Neural crest cell (in vitro differentiated cells): ENCODE measurements at places on chromosomes 12 and 14.

- DNase-seq: no peak
These were observed 86.9 kb downstream of the AVPR1A start for GRCh38 chr12:63064080-63064479.

DNA sequence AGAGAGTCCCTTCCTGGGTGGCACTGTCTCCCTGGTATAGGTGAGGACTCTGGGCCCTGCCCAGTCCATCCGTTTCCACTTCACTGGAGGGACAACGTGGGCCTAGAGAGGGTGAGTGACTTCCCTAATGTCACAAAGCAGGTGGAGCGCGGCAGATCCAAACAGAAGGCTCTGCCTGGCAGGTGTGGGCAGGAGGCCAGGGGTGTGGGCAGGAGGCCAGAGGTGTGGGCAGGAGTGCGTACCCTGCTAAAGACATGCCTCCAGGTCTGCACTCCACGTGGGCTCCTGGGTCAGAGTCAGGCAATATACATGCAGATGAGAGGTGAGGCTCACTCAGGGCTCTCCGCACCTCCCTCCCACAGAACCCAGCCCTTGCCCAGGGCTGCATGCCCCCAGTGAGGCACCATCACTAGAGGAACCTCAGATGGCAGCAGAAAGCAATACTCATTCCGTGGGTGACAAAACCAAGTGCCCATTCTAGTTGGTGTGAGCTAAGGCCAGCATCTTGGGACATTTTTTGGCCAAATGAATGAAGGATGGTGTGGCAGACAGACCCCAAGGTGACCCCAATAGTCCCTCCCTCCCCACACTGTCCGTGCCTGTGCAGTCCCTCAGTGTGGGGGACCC, 271.6 kb upstream of the RTL1 start:
- no peak for DNase-seq

- DNase-seq: no peak
These were observed 52.1 kb downstream of the RIN3 start for GRCh38 chr14:92565718-92566115.

DNA sequence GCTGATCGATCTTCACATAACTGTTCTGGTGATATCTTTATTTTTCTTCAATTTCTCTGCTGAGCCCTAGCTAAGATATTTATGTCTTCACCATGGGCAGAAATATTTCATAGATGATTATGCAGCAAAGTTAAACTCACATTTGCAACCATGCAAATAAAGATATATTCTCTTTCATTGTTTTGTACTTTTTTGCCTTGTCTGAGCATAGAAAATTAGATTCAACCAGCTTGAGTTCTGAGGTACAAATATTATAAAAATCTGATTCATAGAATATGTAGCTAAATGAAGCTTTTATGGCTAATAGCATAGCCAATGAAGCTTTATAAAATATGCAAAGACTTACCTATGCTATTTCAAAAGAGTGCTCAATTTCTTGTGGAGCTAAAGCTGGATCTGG, at the start of gene TAS2R13:
TAS2R13 (minus strand) TSS at position 101 of the 400 bp plus-strand sequence. CDS start 264 bp downstream, outside the sequence.
- DNase-seq: no peak

DNA sequence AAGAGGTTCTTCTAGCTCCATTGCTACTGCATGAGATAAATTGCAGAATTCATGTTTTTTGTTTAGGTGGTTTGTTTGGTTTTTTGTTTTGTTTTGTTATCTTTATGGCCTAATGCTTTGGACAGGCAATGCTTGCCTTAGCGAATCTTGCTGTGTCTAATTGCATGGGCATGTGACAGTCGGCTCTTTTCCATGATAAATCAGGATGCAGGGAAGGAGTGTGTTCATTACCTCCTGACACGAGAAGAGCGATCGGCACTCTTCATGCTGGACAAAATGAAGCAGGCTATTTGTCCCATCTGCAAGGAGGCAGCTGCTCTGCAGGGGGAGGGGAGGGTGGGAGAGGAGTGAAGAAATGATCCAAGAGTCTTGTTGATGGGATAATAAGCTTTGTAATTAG, 6.5 kb downstream of the CCDC60 start:
- no peak for DNase-seq

- no peak for DNase-seq
These were observed 14.0 kb upstream of the HPD start for GRCh38 chr12:121872546-121873215.

- no peak for DNase-seq
These were observed 156.7 kb downstream of the NUAK1 start for GRCh38 chr12:105982022-105982421.

DNA sequence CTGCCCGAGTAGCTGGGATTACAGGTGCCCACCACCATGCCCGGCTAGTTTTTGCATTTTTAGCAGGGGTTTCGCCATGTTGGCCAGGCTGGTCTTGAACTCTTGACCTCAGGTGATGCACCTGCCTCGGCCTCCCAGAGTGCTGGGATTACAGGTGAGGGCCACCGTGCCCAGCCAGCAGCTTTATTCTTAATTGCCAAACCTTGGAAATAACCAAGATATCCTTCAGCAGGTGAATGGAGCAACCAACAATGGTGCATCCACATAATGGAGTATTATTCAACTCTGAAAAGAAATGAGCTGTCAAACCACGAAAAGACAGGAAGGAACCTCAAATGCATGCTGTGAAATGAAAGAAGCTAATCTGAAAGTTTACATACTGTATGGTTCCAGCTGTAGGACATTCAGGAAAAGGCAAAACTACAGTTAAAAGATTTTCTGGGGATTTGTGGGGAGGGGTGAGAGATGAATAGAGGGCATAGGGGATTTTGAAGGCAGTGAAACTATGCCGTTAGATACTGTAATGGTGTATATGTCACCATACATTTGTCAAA, 118.8 kb upstream of the CCND2 start:
- DNase-seq: no peak

DNA sequence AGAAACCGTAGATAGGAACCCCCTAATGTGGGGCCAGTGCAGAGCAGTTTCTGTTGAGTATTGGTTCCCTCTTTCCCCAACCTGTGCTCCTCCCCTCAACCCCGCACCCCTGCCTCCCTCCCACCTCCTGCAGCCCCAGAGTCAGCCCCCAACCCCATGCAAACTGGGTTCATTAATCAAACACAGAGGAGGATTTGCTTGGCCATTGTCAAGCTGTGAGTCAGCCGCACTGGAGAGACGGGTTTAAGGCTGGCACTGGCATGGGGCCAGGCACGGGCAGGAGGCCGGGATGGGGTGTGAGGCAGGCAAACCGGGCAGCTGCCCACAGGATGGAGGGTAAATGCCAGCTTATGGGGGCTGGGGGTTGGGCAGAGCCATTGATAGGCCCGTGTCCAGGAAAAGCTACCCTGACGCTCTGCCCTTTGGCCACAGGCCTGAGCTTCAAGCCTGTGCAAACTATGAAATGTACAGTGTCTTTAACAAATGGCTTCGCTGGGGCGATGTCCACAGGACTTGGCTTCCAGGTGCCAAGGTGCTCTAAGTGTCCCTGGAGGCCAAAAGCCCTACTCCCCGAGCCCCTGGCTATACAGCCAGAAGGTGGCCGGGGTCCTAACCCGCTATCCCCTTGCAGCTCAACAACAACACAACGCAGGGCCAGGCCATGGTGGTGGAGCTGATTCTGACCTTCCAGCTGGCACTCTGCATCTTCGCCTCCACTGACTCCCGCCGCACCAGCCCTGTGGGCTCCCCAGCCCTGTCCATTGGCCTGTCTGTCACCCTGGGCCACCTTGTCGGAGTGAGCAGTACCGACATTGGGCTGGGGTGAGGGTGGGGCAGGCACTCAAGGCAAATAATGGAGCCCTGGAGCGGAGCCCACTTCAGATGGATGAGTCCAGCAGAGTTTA, 1.4 kb downstream of the AQP5 start:
- DNase-seq: no peak

GRCh38 chr12:122909442-122910288, 13.7 kb upstream of the VPS37B start:
- DNase-seq: no peak

DNA sequence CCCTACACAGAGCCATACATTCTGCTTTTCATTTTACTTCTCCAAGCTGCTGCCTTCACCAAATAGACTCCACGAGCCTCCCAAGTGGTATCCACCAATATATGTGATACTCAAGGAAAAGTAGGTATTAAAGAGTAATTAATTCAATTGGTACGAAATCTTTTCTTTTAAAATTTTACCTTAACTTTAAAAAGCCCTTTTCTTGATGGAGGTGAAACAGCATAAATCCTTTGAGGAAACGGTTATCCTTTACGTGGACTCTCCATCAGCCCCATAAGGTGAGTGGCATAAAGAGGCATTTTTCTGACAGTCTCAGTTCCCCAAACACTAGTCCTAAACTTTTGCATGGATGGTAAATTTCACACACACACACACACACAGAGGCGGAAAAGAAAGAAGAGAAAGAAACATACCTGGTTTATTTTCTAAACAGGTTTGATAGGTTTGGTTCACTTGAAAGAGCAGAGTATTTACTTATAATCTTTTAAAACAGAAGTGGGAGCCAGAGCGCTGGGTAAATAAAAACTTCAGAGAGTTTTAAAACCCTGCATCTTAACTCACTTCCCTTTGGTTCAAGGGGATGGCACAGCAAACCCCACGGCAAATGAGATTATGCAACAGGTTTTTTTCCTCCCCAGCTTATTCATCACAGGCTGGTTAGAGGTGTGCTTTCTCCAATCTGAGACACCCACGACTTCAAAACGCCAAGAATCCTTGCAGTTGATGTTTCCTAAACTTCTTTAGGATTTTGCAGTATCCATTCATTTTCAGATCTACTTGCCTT, 1.9 kb downstream of the DUSP16 start:
- no peak for DNase-seq

GRCh38 chr12:74890237-74890599, 319.4 kb downstream of the KCNC2 start:
- no peak for DNase-seq

DNA sequence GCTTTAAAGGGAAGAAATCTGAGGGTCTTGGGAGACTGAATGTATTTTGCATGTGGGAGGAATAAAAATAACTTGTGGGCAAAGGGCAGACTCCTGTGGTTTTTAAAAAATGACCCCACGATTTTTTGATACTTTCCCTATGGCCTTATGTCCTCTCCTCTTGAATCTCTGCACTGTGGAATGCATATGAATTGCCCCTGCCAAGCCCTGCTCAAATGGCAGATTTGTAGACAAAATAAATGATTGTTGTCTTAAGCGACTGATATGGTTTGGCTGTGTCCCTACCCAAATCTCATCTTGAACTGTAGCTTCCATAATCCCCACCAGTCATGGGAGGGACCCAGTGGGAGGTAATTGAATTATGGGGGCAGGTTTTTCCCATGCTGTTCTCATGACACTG, 223.8 kb downstream of the DACT1 start:
- DNase-seq: no peak

DNA sequence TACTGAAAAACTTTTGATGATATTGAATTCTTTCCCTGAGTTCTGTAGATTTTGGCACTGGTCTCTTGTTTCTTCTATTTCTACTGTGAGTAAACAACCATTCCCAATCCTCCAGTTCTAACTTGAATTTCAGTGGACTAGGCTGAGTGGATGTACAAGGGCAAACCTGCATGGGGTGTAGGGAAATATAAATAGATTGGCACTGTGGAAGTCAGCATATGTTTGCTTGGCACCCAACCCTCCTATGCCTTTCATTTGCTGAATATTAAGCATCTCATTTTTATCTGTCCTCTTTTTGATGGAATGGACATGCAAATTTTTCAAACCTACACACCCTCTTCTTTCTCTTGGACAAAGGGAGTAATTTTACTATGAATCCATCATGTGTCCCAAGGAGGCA, 828.3 kb downstream of the DIO2 start:
- DNase-seq: no peak

- DNase-seq: no peak
These were observed 139.5 kb downstream of the CHST11 start for GRCh38 chr12:104596134-104596799.

DNA sequence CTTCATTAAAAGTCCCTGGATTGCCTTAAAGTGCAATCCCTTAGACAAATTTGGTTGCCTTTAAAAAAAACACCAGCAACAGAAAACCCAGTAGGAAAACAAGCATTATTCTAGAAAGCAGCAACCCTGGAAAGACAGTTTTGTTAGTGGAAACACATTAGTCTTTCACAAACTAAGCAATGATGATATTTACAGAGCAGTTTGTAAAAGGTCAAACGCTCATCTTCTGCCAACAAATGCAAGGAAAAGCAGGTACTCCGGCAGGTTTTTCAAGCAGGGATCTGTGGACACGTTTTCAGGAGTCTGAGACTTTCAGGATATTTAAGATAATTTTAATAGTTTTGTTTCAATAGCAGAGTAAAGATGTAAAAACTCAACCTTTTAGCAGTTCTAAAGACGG, 202.2 kb downstream of the EXOC5 start:
- DNase-seq: no peak

- DNase-seq: no peak
These were observed 1002.6 kb downstream of the GALC start for GRCh38 chr14:86990396-86990795.

- DNase-seq: no peak
These were observed 285.0 kb upstream of the ATP2B1 start for GRCh38 chr12:89993632-89994031.

- no peak for DNase-seq
These were observed 3.8 kb downstream of the SDSL start for GRCh38 chr12:113425960-113426453.

DNA sequence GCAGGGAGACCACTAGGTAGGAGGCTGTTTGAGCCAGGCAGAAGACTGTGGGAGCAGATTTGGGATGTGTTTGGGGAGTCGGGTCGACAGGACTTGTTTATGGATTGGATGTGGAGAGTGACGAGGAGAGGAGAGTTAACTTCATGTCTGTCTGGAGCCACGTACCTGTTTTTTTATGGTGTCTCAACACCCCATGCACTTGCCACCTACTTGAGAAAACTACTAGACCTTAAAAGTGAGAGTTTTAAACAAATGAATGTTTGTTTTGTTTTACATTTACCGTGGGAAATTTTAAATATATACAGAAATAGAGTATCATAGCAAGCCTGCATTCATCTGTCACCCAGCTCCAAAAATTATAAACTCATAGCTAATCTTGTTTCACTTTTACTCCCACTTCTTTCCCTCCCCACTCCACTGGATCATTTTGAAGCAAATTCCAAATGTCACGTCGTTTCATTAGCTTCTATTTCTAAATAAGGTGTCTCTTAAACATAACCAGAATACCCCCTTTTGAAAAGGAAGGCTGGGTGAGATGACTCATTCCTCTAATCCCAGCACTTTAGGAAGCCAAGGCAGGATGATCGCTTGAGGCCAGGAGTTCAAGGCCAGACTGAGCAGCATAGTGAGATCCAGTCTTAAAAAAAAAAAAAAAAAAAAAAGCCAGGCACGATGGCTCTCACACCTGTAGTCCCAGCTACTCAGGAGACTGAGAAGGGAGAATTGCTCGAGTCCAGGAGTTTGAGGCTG, 136.2 kb downstream of the ANO6 start:
- DNase-seq: no peak

GRCh38 chr12:105554223-105554678, 223.8 kb downstream of the C12orf75 start:
- DNase-seq: no peak

- DNase-seq: no peak
These were observed 99.0 kb downstream of the SAMD4A start for GRCh38 chr14:54665946-54666345.
